Pons (tissue), 1 donor: ENCODE measurements at places on chromosomes 3 and 15.

GRCh38 chr15:43168192-43169107 is 16.8 kb upstream of the CCNDBP1 start:
- DNase-seq = no peak

GRCh38 chr15:97482521-97482920 is 478.0 kb upstream of the ARRDC4 start:
- DNase-seq = no peak

GRCh38 chr15:47689660-47690059 is 27.6 kb upstream of the SEMA6D start:
- no peak for DNase-seq

DNA sequence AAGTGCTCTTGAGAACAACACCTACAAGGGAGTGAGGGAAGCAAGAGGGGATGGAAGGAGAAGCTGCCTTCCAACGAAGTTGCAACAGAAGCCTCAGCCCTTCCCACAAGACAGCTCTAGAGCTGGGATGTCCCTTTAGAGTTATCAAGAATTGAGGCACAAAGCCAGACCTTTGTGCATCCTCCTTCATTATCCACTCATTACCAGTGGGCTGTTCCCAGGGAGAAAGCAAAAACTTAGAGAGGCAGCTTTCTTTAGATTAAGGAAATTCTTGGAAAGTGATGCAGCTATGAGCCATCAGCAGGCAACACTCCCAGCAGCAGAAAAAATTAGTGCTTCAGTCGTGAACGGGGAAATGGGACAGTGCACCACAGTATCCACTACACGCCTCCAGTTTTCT is 10.6 kb upstream of the CD96 start:
- no peak for DNase-seq

GRCh38 chr3:111768571-111769100 is 90.4 kb upstream of the PHLDB2 start:
- no peak for DNase-seq
